ENCODE measurements at places on chromosomes 11 and 22.
A peak's percentile ranks its signal among the peaks of the same experiment; 100 is the strongest.

GRCh38 chr11:123062892-123063825, 1.2 kb upstream of the HSPA8 start:
- DNase-seq: peak; percentile 44

GRCh38 chr11:63917692-63918506, 935 bp upstream of the RCOR2 start:
- peak; percentile 13 for DNase-seq

- no peak for DNase-seq
These were observed 25.7 kb upstream of the KRTAP5-7 start for GRCh38 chr11:71501071-71501985.

DNA sequence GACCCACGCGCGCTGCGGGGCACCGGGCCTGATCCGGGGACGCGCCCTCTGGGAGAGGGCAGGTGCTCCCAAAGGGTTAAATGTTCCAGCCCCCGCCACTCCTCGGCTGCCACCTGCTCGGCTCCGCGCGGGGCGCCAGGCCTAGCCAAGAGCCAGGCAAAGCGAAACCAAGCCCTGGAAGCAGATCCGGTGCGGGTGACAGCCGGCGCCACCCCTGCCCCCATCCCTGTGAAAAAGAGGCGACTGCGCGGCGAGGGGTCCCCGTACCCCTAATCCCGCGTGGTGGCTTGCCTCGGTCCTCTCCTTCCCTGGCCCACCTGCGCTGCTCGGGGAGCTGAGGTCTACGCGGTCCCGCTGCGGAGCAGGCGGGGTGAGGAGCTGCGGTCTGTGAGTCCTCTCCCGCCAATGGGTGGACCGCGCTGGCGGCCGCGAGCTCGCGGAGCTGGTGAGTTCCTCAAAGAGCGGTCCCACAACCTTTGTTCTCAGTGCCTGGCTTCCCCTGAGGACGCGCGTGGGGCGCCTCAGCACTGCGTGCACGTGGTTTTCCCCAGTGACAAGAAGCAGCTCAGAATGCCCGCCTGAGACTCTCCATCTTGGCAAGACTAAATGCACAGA, at the start of gene ME3:
Gene ME3, minus strand, starts transcription at position 610 of the 615 bp plus-strand sequence.
- DNase-seq: peak; percentile 68

- DNase-seq: no peak
These were observed 35.2 kb downstream of the OR2AG2 start for GRCh38 chr11:6736495-6737121.

DNA sequence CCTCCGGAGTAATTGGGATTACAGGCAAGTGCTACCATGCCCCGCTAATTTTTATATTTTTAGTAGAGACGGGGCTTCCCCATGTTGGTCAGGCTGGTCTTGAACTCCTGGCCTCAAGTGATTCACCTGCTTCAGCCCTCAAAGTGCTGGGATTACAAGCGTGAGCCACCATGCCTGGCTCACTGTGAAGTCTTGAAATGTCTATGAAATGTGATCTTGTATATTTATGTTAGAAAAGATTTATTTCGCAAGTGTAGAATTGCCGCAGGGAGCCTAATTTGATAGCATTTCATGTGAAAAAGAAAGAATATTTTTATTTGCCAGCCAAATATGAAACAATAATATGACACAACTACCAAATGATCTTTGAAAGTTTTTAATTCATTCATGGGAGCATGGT, 52.1 kb downstream of the GRAMD1B start:
- DNase-seq: no peak

DNA sequence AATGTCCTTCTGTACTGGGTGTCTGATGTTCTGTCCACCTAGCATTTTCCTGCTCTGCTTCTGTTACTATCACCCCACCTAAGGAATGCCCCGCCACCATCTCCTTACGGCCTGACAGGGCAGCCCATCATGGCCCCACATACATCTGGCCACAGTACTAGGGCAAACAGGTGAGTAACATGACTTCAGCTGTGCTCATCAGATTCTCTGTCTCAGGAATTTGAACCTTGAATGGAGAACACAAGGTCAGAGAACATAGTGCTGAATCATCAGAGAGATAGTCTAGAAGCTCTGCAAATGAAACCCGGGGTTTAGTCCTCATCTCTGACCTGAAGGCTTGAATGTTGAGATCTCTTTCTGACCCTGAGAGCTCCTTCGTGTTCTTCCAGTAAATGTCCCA, 32.4 kb downstream of the ZC3H12C start:
- DNase-seq: peak; percentile 49

- DNase-seq: no peak
These were observed 6.4 kb upstream of the IFITM3 start for GRCh38 chr11:326842-327580.

DNA sequence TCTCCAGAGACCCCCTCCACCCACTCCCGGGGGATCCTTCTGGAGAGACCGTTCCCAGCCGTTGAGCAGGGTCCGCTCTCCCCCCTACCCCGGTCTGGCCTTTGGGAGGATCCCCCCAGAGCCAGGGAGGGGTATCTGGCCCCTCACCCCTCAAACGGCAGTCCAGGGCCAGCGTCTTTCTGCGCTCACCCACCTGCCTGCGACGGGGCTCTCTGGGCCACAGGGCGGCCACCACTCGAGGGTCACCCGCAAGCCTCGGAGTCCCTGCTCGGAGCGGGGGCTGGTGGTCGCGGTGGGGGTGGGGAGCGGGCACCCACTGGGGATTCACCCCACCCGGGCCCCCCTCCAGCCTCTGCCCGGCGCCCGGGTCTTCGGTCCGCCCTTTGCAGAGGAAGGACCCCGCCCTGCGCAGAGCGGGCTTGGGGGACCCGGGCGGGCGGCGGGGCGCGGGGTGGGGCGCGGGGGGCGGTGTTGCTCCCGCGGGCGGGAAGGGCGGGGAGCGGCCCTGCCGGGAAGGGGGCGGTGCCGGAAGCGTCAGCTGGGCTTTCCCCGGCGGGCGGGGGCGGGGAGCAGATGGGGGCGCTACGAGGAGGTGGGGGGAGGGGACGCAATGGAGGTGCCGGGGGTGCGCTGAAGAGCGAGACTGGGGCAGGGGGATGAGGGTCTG, 16.6 kb downstream of the CRELD2 start:
- peak; percentile 79 for DNase-seq

DNA sequence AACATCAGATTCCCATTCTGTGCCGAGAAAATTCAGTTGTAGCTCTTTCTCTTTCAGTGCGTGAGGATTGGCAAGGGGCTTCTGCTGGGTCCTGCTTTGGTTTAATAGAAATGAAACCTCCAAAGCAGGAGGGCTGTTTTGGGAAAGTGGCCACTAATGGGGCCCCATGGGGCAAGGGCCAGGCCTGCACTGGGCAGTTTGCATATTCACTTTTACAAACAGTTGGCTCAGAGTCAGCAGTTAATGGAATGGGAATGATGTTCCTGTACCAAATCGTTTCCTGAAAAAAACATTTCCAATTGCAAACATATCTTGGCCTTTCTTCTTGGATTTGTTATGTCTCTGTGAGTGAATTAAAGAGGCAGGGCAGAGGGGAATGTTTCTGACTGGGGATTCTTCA, 92.1 kb downstream of the PARVA start:
- no peak for DNase-seq

DNA sequence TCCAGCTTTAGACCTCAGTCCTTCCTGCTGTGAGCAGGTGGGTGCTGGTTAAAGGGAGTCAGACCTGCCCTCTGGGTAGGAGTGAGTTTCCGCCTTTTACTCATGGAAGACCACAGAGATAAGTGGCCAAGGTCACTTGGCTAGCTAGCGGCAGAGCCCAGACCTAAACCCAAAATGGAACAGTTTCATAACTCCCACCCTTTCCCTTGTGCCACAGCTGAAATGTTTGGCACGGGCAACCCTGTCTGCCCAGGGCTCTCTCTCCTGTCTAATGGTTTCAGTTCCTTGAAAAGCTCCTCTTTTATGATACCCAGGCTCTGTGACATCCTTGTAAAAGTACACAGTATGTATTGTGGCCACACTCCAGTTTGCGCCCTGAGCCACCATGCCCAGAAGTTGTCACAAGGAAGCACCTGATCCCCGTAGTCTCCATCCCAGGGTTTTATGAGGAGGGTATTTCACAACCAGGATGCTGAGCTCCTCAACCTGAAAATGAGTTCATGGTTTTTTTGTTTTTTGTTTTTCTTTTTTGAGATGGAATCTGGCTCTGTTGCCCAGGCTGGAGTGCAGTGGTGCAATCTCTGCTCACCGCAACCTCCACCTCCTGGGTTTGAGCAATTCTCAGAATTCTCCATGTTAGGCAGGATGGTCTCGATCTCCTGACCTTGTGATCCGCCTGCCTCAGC, 5.1 kb downstream of the MB start:
- peak; percentile 20 for DNase-seq

DNA sequence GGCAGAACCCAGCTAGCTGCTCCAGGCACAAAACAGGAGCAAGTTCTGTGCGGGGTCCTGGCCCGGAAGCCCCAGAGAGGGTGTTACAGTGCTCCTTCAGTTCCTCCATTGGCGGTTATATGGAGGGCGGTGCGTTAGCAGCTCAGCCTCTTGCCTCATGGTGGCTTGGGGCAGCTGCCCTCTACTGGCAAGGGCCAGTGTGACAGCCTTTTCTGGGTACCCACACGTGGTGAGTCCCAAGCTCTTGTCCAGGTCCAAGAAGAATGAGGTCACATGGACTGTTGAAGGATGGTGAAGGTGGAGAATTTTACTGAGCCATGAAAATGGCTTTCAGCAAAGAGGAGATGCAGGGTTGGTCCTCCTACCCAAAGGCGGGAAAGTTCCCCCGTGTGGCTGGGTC, 100.5 kb downstream of the WT1 start:
- DNase-seq: no peak

GRCh38 chr22:16774911-16775500, 50.2 kb downstream of the XKR3 start:
- DNase-seq: no peak

DNA sequence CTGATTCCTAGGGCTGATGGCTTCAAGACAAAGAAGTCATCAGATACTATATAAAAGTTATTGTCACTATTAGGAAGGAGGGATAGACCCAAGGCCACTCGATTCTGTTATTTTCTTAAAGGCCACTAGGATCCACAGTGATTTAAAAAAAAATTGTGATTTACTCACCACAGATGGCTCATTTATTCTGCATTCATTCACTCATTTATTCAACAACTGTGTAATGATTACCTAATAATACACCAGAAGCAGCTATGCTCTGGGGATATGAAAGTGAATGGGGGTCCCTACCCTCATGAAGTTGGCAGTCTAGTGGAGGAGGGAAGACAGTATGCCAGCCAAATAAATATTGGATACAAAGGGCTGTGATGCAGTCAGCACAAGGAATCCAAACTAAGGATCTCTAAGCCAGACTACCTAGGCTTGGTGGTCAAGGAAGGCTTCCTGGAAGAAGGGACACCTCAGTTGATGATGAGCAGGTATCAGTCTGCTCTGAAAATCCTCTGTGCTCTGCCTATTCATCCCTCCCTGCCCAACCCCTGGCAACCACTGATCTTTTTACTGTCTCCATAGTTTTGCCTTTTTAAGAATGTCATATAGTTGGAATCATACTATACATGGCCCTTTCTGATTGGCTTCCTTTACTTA, 110.5 kb downstream of the NAT10 start:
- no peak for DNase-seq

DNA sequence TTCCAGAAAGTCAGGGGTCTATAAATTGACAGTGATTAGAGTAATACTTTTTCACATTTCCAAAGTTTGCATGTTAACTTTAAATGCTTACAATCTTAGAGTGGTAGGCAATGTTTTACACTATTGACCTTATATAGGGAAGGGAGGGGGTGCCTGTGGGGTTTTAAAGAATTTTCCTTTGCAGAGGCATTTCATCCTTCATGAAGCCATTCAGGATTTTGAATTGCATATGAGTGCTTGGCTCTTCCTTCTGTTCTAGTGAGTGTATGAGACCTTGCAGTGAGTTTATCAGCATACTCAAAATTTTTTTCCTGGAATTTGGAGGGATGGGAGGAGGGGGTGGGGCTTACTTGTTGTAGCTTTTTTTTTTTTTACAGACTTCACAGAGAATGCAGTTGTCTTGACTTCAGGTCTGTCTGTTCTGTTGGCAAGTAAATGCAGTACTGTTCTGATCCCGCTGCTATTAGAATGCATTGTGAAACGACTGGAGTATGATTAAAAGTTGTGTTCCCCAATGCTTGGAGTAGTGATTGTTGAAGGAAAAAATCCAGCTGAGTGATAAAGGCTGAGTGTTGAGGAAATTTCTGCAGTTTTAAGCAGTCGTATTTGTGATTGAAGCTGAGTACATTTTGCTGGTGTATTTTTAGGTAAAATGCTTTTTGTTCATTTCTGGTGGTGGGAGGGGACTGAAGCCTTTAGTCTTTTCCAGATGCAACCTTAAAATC, 5.3 kb downstream of the MALAT1 start:
- peak; percentile 38 for DNase-seq

DNA sequence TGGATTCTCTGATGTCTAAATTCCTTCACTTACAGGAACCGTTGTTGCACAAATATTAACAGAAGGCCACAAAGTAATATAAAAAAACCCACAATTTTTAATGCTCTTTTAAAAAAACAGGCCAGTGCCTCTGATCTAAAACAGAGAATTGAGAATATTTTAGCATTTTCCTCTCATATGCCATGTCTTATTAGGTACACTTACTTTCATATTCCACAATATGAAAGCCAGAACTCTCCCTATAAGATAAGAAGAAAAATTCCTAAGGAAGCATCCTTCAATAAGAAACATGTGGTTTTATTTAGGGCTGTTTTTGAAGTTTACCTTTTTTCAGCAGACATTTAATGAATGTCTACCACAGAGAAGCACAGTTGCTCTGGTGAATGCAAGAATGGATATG, 214.5 kb downstream of the FAT3 start:
- no peak for DNase-seq

DNA sequence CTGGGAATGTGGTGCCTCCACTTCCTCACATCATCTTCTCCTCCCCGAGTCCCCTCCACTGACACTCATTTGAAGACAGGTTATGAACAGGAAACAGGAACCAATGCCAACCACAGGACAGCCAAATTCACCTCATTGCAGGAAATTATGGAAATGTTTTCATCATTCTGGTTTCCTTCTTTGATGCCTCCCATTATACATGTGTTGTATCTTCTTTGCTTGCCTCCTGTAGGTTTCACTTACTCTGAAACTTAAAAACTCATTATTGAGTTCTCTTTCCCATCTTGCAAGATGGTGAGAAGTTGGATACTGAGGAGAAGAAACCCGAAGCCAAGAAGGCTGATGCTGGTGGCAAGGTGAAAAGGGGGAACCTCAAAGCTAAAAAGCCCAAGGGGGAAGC, 108.5 kb downstream of the PHF21B start:
- no peak for DNase-seq

- no peak for DNase-seq
These were observed 2.4 kb downstream of the ZDHHC24 start for GRCh38 chr11:66543263-66544107.

- no peak for DNase-seq
These were observed 90.4 kb upstream of the BIRC3 start for GRCh38 chr11:102226702-102227490.

DNA sequence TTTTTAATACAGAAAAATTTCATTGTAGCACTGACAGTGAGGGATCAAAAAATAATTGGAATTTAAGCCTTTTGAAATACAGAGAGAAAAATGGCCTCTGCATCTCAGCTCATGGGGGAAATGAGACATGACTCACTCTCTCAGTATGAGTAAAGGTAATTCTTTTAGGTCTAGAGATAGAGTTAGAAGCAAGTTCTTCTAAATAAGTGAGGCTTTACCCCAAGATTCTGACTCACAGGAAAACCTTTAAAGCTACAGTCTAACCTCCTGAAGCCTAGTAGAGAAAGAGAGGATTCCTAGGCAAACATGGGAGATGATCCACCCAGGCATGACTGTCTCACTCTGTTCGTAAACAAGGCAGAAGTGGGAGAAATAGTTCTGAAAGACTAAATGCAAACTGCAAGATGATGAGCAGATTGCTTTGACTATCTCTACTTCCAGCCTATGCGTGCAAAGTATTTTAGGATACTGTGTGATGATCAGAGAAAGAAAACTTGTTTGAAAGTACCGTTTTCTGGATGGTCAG, 1003.3 kb upstream of the CCDC90B start:
- peak; percentile 9 for DNase-seq

All from MM.1S (cell line).